ENCODE measurements at places on chromosomes 7 and 10.

- DNase-seq = no peak
Measured at GRCh38 chr7:43511769-43512515, 71.0 kb upstream of the STK17A start.

- DNase-seq = no peak
Measured at GRCh38 chr7:111346219-111346618, 216.1 kb downstream of the IMMP2L start.

- DNase-seq = peak; percentile 6
Measured at GRCh38 chr7:8261711-8262695, at the start of gene ICA1. ICA1 (minus strand) TSS chr7:8262167; CDS start chr7:8235926, 26,241 bp downstream.

DNA sequence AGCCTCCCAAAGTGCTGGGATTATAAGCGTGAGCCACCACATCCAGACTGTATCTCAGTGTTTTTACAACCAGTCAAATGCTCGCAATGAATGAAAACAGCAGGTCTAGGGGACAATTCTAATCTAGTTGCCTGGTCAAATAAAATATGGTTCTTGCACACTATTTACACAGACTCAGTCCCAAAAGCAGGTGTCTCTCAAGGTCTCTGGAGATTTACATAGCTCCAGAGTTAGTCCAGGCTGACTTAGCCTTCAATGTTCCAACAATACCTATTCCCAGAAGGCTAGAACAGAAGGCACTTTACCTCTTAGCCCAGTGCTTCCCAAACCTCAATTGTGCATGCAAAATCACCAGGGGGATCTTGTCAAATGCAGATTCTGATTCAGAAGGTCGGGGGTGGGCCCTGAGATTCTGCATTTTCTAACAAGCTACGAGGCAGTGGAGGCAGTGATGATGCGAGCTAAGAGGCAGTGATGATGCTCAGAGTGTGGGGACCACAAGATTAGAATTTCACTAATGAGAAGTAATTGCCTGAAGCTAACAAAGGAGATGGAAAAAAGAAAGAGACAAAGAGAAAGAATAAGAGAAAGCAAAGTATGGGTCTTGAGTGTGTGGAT lies 6.4 kb downstream of the KIAA1549 start:
- DNase-seq = no peak

- DNase-seq = no peak
Measured at GRCh38 chr10:27612551-27613035, 108.5 kb downstream of the RAB18 start.

GRCh38 chr7:132575982-132576720 lies at the start of gene PLXNA4:
PLXNA4 (minus strand) TSS chr7:132576470; CDS start chr7:132508693, 67,777 bp downstream.
- DNase-seq = no peak

GRCh38 chr7:24501009-24501408 lies 72.2 kb upstream of the PALS2 start:
- DNase-seq = no peak

Data from CD4-positive, alpha-beta T cell treated with Interferon alpha-2 for 1 hour (primary cell).